NCI-H524 treated with DMSO at 0.1 percent for 48 hours (cell line): ENCODE measurements at places on chromosomes 3 and 15.

GRCh38 chr3:131658771-131659170 is 156.0 kb upstream of the MRPL3 start:
- no peak for DNase-seq

GRCh38 chr3:35522450-35522849 is 116.9 kb upstream of the ARPP21 start:
- DNase-seq, result no peak

DNA sequence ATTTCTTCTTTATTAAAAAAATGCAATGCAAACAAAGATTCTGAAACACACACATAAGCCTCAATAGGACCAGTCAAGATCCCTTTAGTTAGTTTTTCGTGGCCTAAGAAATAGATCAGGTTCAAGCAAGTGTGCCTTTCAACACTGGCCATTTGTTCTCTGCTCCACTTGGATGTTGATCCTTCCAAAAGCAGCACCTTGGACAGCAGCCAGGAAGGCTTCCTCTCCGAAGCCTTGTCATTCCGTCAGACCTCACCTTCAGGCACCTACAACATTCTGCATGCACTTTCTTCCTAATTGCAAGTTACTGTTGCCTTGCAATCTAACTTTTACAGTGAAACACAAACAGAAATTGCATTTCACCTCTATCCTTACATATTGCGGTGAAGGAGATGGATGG is 155.9 kb upstream of the FEZF2 start:
- DNase-seq, result no peak

GRCh38 chr3:130838898-130839600 is 54.8 kb upstream of the ATP2C1 start:
- no peak for DNase-seq

DNA sequence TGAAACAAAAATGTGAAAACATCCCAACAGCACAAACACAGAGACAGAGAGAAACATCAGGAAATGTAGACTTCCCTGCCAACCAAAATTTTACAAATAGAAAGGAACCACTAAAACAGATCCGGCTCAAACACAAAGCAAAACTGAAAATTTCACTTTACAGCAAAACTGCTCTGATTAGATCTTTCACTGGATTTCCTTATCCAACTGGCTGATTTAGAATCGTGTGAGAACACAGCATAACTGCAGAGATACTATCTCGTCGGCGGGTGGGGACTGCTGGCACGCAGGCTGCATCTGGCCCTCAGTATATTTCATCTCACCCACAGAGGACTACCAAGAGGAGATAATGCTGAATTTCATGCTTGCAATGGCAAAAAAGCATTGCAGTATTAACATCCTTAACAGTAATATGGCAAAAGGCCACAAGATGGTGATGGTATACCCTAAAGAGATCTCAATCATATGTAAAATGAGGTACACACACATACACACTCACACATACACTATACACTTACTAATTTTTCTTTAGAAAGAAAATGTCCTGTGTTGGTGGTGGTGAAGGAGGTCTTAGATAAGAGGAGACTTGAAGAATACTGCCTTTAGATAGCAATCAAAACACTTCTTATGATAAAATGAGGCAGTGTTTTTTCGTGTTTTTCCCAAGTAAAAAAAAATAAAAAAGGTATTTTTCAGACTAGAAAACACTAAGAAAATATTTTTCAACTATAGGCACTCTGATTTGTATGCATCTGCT is 10.6 kb upstream of the LEO1 start:
- DNase-seq, result peak; percentile 64

DNA sequence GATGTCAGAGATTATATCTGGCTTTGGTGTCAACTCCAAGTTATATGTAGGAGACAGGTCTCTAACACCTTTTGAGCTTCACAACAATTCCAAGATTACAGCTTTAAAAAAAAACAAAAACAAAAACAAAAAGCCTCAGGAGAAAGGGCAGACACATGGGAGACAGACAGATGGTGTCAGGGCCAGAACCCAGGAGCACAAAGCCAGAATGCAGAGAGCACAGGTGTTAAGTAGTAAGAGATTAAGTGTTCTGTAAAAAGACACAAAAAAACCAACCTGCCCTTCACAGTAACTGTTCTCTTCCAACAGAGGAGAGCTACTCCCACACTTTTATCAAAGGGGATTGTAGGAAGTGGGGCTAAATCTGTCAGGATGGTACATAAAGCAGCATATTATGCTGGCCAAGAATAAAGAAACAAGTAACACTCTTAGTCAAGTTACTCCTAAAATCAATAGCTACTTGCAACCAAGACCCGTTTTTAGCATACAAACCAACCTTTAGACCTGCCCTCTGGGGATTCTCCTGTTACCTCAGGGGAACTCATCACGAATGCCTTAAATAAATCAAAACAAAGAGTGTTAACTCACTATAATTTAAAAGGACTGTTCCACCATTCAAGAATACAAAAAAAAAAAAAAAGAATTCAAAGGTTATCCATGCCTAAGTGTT is 5.9 kb downstream of the CPEB1 start:
- DNase-seq, result peak; percentile 77

- no peak for DNase-seq
These were observed 110.9 kb upstream of the ATP2B2 start for GRCh38 chr3:10616321-10616720.

- no peak for DNase-seq
These were observed 63.3 kb upstream of the TP63 start for GRCh38 chr3:189567766-189568420.

DNA sequence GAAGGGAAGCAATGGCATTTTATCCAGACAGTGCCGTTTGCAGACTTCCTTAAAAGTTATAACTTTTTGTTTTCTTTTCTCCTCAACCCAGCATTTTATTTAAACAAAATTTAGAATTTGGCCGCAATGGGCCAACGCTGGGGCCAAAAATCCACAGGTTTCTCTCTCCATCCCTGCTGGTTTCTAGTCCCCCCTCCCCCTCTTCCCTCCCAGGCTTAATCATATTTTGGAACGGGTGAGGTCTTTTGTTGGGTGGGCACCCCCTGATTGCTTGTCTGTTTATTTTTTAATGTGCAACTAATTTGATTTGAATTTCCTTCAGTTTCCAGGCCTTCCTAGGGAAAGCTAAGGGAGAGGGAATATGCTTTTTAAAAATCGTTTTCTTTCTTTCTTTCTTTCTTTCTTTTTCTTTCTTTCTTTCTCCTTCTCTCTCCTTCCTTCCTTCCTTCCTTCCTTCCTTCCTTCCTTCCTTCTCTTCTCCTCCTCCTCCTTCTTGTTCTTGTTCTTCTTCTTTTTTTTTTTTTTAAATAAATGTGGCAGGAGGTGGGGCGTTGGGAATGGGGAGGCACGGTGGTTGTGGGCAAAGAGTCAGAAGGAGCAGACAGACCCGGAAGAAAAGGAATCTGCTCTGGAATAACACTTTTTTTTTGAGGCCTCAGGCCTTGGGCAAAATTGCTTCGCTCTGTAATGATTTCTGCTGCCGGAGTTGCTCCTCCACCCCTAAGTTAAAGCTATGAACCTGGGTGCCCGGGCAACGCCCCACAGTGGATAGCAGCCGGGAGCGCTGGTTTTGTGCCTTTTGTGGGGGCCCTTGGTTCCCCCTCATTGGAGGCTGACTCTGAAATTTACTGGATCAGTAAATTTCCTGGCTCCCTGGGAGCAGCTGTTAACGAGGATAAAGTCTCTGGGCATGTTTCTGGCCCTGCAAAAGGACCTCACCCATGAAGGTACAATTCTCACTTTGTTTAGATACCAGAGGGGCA is 1.9 kb downstream of the FNDC3B start:
- DNase-seq, result no peak

DNA sequence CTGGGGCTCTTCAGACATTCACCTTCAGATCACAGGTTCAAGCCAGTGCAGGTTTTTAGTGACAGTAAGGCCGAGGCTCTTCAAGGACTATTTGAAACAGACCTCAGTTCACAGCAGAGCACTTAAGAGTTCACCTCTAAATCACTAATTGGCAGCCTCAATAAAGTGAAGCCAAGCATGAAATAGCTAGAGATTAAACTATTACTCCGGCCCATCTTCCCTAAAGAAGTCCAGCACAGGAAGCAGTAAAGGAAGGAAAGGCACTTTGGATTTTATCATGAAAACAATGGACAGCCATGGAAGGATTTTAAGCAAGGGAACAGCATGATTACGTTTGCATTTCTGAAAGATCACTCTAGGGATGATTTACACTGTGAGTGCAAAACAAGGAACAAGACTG is 27.6 kb upstream of the ARL6 start:
- peak; percentile 66 for DNase-seq

- DNase-seq, result no peak
These were observed 60.4 kb downstream of the KBTBD12 start for GRCh38 chr3:127975153-127976029.

GRCh38 chr15:70258369-70259027 is 160.8 kb upstream of the TLE3 start:
- DNase-seq, result no peak

GRCh38 chr15:65101891-65102708 is 12.9 kb downstream of the UBAP1L start:
- no peak for DNase-seq

- no peak for DNase-seq
These were observed 67.0 kb downstream of the SETD2 start for GRCh38 chr3:47096959-47097358.

- DNase-seq, result no peak
These were observed 97.0 kb downstream of the FLNB start for GRCh38 chr3:58105196-58105595.

- no peak for DNase-seq
These were observed 23.7 kb downstream of the PLXND1 start for GRCh38 chr3:129582799-129583198.

- no peak for DNase-seq
These were observed 1.9 kb upstream of the ARL6IP5 start for GRCh38 chr3:69082805-69083204.

DNA sequence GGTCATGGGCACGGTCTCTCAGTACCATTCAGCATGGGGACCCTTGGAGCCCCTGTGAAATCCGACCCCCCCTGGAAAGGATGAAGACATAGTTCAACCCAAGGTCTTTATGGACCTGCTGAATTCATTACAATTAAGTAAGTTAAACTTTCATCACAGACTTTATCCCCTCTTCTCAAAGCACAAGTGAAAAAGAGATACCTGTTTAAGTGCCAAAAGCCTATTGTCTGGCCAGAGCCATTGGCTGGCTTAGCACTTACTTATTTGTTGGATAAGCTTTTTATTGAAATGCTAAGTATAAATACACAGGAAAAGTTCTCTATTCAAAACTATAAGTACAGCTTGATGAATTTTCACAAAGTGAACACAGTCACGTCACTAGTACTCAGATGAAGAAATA is 128.4 kb upstream of the NR2E3 start:
- DNase-seq, result no peak

DNA sequence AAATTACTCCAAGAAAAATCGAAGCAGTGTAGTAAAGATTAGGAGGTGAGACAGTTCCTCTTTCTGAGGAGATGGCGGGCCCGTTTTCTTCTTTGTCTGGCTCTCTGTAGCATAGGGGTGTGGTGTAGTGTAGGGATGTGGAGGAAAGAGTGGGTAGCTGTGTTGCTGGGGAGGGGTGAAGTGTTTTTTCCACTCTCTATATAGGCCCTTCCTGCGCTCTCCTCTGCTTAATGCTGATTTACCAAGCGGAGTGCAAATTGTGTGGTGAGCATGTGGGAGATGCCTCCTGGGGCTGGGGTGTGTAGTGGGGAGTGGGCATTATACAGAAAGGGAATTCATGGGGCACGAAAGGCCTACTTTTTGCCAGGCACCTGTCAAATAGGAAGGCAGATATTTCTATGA is 94.9 kb downstream of the ST6GAL1 start:
- no peak for DNase-seq

DNA sequence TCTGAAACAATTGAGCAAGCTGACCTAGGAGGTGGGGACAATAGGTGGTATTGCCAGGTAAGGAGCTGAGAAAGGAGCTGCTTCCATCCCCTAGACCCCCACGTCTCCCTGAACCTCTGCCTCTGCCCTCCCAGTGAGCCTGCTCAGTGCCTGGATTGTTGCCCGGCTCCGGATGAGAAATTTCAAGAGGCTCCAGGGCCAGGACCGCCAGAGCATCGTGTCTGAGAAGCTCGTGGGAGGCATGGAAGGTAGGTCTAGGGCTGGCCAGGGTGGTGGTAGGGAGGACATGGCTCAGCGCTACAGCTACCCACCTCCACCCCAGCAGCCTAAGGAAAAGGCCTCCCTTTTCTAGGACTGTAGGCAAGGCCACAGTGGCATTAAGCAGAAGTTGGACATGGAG is 13.3 kb downstream of the DUOX1 start:
- no peak for DNase-seq

- DNase-seq, result no peak
These were observed 85.2 kb upstream of the PRR23E start for GRCh38 chr3:127107491-127108375.

- DNase-seq, result no peak
These were observed 12.0 kb downstream of the AMOTL2 start for GRCh38 chr3:134362221-134362620.

GRCh38 chr15:89341316-89342005 is 6.8 kb upstream of the POLG start:
- DNase-seq, result no peak

- no peak for DNase-seq
These were observed 50.3 kb downstream of the LRIG1 start for GRCh38 chr3:66450390-66451022.

GRCh38 chr3:125143982-125144652 is 68.4 kb downstream of the SLC12A8 start:
- DNase-seq, result no peak

GRCh38 chr15:66734961-66735908 is 33.2 kb downstream of the SMAD6 start:
- no peak for DNase-seq

DNA sequence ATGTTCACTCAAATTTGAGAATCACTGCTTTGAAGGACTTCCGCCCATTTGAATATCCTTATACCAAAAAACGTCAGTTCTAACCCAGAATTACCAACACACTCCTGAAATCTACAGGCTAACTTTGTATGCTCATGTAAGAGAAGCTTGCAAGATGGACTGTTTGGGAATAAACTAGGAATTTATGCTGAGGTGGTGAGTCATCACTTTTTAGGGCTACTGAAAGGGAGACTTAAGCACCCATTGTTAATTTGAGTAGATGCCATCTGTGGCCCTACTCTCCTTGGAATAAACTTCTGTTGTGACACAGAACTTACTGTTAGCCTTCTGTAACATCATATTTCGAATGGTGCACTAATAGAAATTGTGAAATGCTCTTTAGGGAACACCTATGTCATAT is 74.6 kb downstream of the FGF12 start:
- peak; percentile 27 for DNase-seq

DNA sequence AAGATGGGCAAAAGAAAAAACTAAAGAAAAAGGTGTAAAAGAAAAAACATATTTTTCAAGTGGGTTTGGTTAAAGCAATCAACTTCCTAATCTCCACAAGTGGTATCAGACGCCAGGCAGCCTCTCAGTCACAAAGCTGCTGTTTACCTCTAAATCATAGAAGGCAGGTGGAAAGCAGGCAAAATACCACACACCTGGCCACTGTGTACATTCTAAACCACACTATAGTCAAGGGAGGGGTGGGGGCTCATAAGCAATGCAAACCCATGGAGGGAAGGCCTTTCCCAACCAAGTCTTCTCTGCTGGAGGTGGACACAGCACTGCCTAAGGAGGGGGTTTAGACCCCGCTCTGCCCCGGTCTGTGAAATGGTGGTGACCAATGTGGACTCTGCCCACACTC is 50.4 kb downstream of the MCF2L2 start:
- DNase-seq, result no peak

- DNase-seq, result no peak
These were observed 404.1 kb upstream of the ATP11B start for GRCh38 chr3:182389071-182389815.
